Karpas-422 (cell line): ENCODE measurements at places on chromosomes 16 and 17. TPM values are rescaled to one million over a fixed set of nuclear protein-coding genes. Genes with fewer than 3 reads are reported as not detected.
A peak's percentile ranks its signal among the peaks of the same experiment; 100 is the strongest.

Gene PTX4
- total RNA-seq: not detected in 2 replicates

Gene TMEM92
- not detected in 2 replicates for total RNA-seq

Gene PRCD
- total RNA-seq: 0.37 and 0.69 TPM in 2 replicates

Gene RUNDC3A
- 1.5 and 2.3 TPM in 2 replicates for total RNA-seq

DNA sequence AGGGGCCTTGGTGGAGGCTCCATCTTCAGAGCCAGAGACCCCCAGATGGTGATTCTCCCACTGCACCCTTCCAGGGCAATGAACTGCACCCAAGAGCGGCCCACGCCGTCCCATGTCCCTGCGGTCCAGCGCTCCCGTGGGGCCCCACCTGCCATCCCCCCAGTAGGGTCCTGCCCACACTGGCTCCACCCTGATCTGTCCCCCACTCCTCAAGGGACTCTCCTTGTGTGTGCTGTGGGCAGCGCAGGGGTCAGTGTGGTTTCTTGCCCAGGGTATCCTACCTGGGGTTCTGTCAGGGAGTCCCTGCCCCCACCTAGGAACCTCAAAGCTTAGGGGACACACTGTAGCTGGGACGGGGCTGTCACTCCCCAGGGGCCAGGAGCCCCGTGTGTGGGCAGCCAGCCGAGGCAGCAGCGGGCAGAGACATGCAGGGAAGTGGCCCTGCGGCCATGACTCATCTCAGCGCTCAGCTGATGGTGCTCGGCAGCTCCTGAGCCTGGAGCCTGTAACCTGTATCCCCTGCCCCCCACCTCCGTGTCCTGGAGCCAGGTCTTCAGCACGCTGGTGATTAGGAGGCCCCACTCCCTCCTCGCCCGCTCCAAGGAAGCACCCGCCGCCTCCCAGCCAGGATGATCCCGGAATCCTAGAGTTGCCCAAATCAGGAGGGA is 35.7 kb upstream of the SSTR5 start:
- no peak for DNase-seq

- peak; percentile 72 for DNase-seq
These were observed 289.1 kb downstream of the CA10 start for GRCh38 chr17:51869387-51869786.

DNA sequence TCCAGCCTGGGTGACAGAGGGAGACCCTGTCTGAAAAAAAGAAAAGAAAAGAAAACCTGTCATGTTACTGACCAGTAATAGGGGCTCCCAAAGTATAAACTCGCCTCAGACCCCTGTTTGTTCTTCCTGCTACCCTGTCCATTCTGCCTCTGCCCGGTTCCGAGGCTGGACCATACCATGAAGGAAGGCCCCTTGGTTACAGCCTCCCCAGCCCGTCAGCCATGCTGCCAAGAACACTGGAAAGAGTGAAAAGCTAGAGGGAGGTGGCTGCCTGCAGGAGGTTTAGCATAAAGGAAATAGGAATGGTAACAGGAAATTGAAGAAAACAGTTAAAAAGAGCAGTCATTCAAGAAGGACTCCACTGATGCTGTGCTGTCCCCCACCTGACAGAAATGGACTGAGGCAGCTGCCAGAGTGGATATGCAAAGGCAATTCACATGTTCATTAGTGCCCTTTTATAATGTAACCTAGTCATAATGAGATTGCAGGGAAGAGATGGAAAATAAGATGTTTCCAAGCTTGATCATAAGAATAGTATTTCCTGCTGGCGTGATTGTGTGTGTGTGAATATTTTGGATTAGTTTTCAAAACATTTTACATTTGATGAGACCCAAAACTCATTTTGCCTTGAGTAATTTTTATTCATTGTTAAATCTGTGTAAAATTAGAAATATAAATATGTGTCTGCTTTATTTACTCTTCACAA is 102.6 kb downstream of the GOSR1 start:
- DNase-seq: no peak

DNA sequence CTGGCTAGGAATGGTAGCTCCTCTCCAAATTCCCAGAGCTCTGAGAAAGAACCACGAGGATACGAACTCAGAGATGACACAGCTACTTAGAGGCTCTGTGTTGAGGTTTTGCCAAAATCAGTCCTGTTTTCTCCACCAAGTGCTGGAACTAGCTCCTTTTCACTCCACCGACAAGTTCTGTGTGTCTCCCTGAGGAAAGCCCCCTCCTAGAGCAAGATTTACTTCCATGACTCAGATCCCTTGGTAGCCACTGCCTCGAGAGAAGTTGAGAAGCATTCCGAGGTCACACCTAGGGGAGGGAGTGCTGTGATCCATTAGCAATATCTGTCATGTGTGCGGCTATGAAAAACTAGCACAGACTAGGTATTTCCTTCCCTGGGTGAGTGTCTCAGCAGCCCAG is 30.6 kb downstream of the IL21R start:
- no peak for DNase-seq

- DNase-seq: peak; percentile 75
These were observed 140.7 kb downstream of the KATNIP start for GRCh38 chr16:27690608-27691007.

DNA sequence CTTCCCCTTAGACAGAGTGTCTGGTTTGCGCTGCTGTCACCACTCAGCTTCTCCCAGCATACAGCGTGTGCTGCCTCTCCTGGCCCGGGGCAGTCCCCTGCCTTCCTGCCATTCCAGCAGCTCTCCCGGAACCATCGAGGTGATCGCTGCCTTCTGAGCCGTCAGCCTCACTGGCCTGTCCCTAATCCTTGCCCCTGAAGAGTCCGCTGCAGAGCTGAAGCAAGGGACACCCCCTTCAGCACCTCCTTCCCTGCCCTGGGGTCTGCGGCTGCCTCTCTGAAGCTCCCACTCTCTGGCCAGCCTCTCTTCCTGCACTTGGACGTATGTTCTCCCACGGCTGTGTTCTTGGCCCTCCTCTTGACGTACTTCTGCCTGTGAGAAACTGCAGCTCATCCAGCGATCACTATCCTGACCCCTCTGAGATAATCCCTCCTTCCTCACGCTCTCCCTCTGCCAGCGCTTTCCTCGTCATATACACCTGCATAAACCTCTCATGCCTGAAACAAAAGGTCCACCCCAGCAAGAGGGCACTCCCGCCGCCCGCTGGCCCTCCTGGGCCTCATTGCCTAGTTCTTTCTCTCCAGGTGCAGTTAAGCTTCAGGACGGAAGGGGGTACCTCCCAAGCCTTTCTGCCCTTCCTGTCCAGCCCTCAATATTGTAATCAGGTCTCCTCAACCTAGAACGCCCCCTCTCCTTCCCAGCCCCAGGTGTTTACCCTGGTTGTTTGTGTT is 220.6 kb upstream of the CHMP6 start:
- no peak for DNase-seq

DNA sequence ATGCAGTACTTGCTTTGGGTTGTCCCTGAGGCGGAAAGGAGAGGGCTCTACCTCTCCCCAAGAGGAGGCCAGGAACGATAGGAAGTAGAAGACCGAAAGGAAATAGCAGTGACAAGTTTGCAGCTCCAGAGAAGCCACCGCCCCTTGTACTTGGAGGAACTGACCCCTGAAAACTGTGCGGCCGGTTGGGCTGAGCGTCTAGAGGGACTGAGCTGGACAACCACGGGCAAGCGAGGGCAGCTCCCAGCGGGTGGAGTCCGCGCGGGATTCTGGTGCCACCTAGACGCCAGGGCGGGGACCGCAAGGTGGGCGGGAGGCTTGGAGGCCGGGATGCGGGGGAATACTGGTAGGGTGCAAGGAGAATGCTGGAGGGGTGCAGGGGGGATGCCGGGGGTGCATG is 1.3 kb upstream of the SLC6A4 start:
- DNase-seq: no peak

GRCh38 chr16:88341551-88342290 is 41.0 kb upstream of the ZNF469 start:
- DNase-seq: no peak

DNA sequence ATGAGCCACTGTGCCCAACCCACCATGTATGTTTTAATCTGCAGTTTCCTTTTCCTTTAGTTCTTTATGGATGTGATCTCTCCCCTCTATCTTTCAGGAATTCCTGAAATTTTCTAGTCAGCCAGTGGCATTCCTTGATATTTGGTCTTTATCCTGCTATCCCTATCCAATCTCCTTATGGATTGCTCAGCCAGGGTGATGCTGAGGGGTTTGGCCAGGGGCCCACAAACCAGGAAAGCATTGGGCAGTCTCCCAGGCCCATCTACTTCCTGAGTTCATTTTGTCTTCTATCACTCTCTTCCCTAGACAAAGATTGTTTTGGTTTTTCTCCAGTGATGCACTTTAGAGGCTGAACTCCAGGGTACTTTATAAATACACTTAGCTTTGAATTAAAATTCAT is 115.9 kb downstream of the KATNIP start:
- no peak for DNase-seq

DNA sequence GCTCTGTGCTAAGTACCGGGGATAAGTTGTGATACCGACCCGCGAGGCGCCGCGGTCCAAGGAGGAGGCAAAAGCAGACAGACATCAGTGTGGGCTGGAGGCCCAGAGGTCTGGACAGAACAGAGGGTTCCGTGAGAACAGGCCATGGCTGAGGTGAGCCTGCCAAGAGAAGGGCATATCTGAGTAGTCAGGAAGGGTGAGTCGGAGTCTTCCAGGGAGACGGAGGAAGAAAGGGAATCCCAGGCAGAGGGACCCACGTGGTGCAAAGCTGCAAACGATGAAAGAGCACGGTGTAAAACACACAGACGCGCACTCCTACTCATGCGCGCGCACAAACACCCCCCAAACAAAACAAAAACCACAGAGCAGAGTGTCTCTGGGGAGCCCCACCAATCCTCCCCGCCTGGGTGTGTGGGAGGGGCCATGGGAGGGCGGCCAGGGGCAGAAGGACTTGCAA is 18.1 kb downstream of the RHBDL3 start:
- no peak for DNase-seq

- no peak for DNase-seq
These were observed 6.3 kb upstream of the APRT start for GRCh38 chr16:88817785-88818574.

GRCh38 chr16:54216268-54216667 is 70.3 kb downstream of the IRX3 start:
- DNase-seq: no peak

DNA sequence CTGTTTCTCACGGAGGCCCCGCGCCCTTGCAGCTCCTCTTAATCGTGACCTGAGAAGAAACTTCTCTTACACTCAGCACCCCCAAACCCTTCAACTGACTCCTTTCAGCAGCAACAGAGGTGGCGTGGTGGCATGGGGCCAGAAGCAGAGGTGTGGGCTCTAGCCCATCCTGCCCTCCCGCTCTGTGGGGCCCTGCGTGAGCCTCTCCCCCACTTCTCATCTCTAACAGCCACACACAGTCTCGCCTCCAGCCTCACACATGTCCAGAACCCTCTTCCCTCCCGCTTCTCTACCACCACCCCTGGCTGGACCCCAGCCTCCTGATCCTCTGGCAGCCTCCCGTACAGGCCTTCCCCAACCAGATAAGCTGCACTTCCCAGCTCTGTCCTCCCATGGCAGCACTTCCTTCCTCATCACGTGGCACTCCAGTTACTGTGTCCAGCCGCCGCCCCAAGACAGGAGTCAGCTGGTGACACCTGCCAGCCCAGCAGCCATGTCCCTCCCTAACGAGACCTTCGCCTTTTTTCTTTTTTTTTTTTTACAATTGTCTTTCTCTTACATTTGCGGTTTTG is 30.5 kb downstream of the NSMCE1 start:
- no peak for DNase-seq

DNA sequence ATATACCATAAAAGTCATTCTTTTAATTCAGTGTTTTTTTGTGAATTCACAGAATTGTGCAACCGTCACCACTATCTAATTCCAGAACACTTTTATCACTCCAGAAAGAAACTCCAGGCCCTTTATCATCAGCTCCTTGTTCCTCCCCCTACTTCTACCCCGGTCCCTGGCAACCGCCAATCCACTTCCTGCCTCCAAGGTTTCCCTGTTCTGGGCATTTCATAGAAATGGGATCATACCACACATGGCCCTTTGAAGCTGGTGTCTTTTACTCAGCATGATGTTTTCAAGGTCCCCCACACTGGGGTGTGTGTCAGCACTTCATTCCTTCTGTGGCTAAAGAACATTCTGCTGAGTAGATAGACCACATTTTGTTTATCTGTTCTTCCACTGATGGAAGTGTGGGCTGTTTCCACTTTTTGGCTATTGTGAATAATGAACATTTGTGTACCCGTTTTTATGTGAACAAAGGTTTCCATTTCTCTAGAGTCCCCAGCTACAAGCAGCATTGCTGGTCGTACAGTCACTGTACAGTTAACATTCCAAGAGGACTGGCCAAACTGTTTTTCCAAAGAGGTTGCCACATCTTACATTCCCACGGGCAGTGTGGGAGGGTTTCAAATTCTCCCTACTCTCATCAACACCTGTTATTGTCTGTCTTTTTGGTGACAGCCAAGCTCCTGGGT is 75.8 kb upstream of the ZNF469 start:
- DNase-seq: no peak

- no peak for DNase-seq
These were observed 23.0 kb upstream of the CDR2 start for GRCh38 chr16:22397464-22397863.

GRCh38 chr17:12789075-12789480 is 220 bp upstream of the ARHGAP44 start:
- DNase-seq: peak; percentile 79

- no peak for DNase-seq
These were observed 46.8 kb downstream of the TMEM235 start for GRCh38 chr17:78278139-78278741.

DNA sequence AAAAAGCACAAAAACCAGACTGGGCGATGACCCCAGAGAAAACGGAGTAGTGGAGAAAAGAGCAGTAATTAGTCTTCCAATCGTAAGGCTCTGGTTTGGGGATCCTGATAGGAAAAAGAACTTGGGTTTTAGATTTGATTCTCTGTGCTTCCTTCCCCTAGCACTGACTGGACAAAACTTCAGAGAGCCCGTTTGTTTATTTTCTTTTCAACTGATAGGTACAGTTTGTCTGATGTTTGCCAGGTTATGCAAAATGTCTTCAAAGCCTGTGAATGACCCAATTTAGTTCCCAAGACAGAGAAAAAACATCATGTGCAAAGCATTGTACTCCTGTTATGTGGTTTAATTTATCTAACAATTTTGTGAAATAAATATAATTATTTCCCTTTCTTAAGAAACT is 151.1 kb upstream of the COX10 start:
- DNase-seq: no peak

DNA sequence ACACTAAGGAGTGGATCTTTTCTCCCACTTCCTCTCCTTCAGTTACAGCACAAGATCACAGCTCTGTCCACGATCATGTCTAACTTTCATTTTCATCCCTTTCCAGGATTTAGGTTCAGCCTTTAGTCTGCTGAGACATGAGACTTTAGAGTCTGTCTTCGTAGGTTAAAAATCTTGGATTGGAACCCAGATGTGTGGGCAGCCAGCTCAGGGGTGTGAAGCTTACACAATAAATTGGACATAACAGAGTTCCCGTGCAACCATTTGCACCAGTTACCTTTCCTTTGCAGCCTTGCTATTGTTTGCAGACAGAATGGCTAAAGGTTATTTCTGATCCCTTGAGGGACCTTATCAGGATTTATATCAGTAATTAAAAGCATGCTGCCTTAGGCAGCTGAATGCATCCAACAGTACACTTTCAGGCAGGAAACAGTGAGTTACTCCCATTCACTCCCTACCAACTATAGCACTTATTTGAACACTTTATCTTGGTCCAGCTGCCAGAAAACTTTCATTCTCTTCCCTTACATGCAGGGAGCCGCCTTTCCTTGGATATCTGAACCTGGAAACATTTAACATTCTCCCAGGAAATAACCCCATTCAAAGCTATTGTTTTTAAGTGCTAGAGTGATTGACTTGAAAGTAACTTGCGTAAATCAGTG is 87.3 kb downstream of the TMEM100 start:
- DNase-seq: no peak

GRCh38 chr16:90015586-90016338 is 3.5 kb downstream of the DBNDD1 start:
- no peak for DNase-seq

GRCh38 chr16:57873218-57873617 is 70.9 kb upstream of the KIFC3 start:
- DNase-seq: no peak
